Stimulated activated CD4-positive, alpha-beta T cell treated with anti-CD3 and anti-CD28 coated beads, TNF-alpha, amount 100 ng/mL, for 24 hours (primary cell): ENCODE measurements at places on chromosomes 2 and 18.

- no peak for DNase-seq
These were observed 30.9 kb upstream of the YPEL5 start for GRCh38 chr2:30115981-30116285.

GRCh38 chr2:88307817-88308216 lies 137.7 kb downstream of the THNSL2 start:
- peak; percentile 2 for DNase-seq

- no peak for DNase-seq
These were observed 55.0 kb upstream of the ITGA6 start for GRCh38 chr2:172372436-172372835.

DNA sequence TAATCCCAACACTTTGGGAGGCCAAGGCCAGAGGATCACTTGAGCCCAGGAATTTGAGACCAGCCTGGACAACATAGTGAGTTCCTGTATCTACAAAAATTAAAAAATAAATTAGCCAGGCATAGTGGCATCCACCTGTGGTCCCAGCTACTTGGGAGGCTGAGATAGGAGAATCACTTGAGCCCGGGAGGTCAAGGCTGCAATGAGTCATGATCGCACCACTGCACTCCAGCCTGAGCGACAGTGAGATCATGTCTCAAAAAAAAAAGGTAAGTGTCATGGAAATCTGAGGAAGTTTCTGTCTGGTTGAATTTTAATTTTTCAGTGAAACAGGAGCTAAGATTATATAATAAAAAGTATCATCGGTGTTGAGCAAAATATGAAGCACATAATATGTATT lies 2.5 kb upstream of the C2orf15 start:
- DNase-seq: no peak

GRCh38 chr2:191930205-191930604 lies 83.3 kb upstream of the CAVIN2 start:
- no peak for DNase-seq

DNA sequence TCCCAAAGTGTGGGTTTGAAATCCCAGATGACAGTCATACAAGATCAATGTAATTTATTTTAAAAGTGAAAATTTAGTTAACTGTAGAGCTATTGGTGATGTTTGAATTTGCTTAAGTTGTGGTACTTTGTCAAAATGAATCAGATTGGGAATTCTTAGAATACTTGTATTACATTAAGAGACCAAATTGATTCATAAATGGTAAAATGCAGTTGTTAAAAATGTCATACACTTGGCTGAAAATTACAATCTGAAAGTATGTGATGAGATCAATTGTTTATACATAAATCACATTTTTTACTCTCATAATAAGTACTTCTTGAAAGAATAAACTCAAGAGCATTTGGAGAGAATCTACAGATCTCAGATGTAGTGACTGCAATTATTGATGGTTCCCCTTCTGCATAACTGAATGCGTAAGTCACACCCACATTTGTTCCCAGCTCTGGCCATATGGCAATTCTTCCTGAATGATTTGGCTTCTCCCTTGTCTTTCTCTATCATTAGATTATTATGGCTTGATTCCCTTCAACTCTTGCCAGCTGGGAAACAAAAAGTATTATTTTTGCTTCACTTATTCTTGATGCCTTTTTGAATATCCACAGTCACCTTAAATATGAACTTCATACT lies 558.5 kb downstream of the CPS1 start:
- no peak for DNase-seq
